ENCODE measurements at places on chromosomes 3 and 15.

GRCh38 chr3:6929918-6930317, 69.0 kb downstream of the GRM7 start:
- no peak for DNase-seq

DNA sequence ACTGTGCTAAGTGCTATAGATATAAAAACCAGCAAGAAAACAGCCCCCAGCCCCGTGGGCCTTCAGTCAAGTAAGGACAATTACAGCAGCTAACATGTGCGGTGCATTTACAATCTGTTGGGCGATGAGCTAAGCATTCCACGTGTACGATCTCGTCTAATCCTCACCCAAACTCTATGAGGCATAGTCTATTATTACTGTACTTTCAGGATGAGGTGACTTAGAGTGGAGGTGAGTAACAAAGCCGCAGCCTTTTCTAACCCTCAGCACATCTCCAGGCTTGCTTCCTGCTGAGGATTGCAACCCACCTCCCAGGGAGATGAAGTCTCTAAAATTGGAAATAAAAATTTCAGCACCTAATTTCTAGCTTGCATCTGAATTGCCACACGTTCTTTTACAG, 53.2 kb upstream of the MCF2L2 start:
- no peak for DNase-seq

GRCh38 chr15:39478996-39479395, 101.9 kb upstream of the THBS1 start:
- DNase-seq: no peak

GRCh38 chr3:140769951-140770350, 92.1 kb downstream of the TRIM42 start:
- no peak for DNase-seq

- no peak for DNase-seq
Observed at GRCh38 chr3:127888564-127889107, 26.4 kb upstream of the KBTBD12 start.

- no peak for DNase-seq
Observed at GRCh38 chr15:55740359-55740878, 2.5 kb downstream of the PRTG start.

DNA sequence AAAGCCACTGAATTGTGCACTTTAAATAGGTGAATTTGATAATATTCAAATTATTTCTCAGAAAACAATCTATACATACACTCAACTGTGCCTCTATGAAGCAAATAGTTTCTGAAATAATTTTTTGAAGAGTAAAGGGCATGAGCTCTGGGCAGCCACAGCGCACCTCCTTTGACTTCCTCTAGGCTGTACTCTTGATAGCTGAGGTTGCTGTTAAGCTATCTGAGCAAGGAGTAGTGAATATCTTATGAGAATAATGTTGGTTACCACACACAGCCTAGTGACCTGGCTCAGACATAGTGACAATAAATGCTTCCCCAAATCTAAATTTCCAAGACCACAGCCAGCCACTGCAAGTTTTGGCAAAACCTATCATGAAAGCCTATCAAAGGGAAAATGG, 11.6 kb upstream of the SEC61A1 start:
- no peak for DNase-seq

- no peak for DNase-seq
Observed at GRCh38 chr3:148066802-148067201, 630.9 kb upstream of the AGTR1 start.

GRCh38 chr3:10495003-10495402, 10.4 kb downstream of the ATP2B2 start:
- no peak for DNase-seq

DNA sequence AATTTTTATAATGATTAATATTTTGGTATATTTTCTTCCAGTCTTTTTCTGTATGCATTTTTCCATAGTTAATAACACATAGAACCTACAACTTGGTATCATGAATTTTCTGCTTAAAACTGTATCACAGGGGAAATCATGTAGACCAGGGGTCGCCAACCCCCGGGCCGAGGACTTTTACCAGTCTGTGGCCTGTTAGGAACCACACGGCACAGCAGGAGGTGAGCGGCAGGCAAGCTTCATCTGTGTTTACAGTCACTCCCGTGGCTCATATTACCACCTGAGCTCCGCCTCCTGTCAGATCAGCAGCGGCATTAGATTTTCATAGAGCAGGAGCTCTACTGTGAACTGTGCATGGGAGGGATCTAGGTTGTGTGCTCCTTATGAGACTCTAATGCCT, 54.7 kb downstream of the RPL22L1 start:
- DNase-seq: no peak

- no peak for DNase-seq
Observed at GRCh38 chr15:95646484-95647273, 683.8 kb upstream of the NR2F2 start.

DNA sequence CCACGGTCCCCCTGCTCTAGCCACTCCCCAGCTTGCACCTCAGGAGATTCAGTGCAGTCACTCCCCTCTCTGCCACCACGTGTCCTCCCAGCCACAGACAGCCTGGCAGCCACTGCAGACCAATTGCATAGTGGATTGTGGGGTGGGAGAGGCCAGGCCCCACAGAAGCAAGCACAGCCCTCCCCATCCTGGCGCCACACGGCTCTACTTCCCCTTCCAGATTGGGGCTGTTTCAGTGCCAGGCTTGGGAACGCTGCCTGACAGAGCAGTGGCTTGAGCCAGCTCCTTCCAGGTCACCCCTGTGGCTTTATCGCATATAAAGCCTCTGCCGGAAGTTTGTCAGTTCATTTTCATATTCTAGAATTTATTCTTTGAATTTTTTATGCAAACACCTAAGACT, 90.7 kb downstream of the TMEM266 start:
- no peak for DNase-seq

GRCh38 chr3:131394400-131394799, 12.8 kb downstream of the NUDT16 start:
- DNase-seq: no peak

- no peak for DNase-seq
Observed at GRCh38 chr3:188006726-188007393, 147.1 kb upstream of the LPP start.

- DNase-seq: no peak
Observed at GRCh38 chr15:83283813-83284558, 478 bp downstream of the BNC1 start.

- no peak for DNase-seq
Observed at GRCh38 chr15:38930851-38931572, 366.4 kb upstream of the RASGRP1 start.

GRCh38 chr15:81171286-81171685, 25.4 kb upstream of the IL16 start:
- no peak for DNase-seq

DNA sequence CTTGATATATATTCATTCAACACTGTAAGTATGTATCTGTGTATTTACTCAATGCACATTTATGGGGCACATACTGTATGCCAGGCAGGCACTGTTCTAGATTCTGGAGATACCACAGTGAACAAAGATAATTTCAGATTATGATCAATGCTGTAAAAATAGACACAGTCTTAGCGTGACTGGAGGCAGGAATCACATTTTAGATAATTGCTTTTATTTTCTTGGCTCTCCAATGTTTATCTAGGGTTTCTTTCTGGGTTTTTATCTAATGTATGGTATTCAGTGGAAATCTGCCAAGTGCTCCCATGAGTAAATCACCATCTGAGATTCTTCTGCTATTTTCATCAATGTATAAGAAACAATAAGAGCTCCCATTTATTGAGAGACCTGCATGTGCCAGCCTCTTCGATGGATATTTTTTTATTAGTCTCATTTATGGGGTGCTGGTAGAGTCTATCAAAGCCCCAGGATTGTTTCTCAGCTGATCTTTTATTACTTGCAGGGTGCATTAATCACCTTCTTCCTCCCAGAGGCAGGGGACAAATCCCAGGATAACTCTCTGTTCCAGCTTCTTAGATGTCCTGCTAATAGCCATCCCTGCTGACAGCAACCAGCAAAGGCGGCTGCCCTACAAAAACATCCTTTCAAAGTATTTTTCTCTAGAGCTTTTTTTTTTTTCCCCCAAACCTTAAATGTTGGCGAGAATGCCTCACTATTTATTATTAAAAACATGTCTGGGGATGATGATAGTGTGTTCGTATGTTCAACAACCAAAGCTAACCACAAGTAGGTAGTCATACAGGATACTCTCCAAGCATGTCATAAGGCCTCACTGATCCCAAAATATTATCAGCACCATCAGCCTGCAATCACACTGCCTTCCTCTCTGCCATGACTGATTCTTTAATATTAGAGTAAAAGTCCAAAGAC, 331.0 kb upstream of the RASGRP1 start:
- no peak for DNase-seq

DNA sequence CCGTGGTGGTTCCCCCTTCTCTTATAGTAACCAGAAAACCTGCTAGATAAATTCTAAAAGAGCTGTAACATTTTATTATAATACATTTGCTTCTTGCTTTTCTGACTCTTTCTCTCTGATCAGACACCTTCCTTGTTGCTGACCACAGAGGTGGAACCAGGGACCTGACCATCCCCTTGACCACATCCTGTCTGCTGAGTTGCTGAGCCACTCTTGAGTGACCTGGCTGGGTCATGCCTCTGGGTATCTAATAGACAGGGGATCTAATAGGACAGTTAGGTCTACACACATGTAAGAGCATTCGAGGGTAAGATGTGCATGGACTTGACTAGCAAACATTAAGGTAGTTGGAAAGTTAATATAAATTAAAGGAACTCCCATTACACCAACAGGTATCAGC, 22.8 kb upstream of the TRIM59 start:
- no peak for DNase-seq

- DNase-seq: no peak
Observed at GRCh38 chr15:32732574-32733157, 14.9 kb downstream of the GREM1 start.

DNA sequence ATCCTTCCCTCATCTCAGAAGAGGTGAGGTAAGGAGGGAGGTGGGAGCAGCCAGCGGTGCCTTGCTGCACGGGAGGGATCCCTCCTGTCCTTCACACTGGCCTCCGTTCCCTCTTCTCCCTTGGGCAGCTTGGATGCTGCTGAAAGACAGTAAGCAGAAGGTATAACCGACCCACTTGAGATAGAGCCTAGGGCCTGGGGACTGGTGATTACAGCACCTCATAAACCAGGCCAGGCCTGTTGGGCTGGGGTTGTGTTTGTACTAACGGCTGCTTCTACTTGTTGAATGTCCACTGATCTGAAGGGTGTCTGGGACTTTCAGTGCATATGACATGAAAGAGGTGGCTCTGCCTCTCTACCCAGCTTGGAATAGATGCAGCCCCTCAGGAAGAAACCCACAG, 25.0 kb downstream of the SEMA6D start:
- DNase-seq: no peak

GRCh38 chr15:74343797-74344127, 23.7 kb downstream of the CYP11A1 start:
- no peak for DNase-seq

DNA sequence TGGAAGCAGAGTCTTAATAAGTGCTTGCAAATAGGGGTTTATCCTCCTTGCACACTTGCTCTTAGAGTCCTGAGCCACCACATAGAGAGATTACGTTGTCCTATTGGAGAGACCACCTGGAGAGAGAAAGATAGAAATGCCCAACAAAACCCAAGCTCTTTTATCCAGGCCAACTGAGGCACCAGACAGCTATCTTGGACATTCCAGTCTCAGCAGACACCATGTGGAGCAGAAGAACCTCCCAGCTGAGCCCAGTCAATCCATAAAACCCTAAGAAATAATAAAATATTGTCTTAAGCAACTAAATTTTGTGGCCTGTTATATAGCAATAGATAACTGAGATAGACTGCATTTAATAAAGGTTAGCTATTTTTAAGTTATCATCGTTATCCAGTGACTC, 105.7 kb upstream of the PFN2 start:
- no peak for DNase-seq

DNA sequence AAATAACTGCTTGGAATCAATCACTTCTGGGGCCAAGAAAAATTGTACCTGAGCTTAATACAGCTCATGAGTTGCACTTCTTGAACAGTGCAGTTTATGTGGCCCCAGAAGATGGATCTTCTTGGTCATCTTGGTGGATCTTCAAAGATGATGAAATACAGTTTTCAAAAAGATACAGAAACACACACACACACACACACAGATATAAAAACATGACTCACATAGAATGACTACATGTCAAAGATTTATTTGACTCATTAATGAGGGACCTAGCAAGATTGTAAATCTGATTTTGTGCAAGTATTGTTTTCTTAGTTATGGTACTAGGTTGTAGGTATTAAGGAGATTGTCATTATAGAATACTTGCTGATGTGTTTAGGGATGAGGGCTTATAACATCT, 32.6 kb downstream of the PDCD6IP start:
- no peak for DNase-seq
